ENCODE measurements at places on chromosomes 5 and 9.

DNA sequence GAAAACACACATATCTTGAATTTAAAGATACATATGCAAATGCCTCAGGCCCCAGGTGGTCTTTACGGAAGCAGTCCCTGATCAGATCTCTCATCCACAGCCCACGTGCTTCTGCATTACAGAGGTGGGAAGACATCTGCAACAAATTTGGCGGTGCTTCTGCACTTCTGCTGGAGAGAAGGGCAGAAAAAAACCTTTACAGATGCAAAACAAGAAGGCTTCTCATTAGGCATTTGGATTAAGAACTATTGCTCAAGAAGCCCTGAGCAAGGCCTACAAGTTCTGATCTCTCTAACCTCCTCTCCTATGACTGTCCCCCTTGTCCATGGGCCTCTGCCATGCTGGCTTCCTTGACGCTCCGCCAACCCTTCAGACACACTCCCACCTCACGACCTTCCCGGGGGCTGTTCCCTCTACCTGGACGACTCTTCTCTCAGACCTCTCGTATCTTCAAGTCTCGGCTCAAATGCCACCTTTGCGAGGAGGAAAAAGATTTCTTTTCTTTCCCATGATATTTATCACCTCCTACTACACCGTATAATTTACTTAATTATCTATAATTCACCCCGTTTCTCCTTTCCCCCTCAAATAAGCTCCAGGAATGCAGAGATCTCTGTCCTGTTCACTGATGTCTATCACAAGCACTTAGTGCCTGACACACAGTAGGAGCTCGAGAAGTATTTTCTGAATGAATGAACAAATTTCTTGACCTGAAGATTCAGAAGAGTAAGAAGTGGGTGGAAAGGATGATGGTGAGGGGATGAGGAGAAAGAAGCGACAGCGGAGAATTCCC, 1.1 kb downstream of the MTMR12 start:
- DNase-seq: peak; percentile 49

GRCh38 chr5:6392561-6392960, 14.2 kb upstream of the MED10 start:
- DNase-seq: no peak

DNA sequence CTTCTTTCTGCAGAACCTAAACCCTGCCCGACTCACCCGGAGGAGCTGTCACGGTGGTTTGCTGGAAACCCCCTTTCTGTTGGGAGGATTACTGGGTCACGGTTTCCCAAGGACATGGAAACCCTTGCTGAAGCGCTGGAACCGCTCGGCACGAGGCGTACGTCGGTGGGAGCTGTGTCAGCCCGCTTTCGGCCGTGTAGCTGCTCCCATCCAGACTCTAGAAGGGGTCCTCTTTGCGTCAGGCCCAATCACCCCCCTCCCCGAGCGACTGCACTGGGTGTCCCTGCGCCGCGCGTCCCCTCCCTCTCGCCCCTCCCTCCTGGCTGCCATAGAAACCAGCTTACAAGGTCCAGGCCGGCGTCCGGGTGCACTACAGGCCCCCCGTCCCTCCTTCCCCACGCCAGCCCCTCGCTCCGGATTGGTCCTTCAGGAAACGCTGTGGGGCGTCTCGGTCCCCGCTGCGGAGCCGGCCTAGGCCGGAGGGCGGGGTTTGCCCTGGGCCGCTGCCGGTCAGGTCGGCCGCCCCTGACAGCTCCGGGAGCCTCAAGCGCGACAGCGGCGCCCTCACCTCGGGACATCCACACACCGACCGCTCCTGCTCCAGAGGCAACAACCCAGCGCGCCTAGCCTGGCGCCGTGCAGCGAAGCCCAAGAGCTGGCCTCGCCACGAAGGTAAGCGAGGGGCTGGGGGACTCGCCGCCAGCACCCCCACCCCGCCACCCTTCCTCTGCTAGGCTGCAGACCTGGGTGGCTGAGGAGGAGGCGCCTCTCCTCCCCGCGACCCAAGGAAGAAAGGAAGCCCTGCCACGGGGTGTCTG, at the start of gene NIM1K:
Gene NIM1K, plus strand, starts transcription at position 486 of the 818 bp plus-strand sequence. CDS start 53,551 bp downstream, outside the sequence.
- DNase-seq: peak; percentile 84

DNA sequence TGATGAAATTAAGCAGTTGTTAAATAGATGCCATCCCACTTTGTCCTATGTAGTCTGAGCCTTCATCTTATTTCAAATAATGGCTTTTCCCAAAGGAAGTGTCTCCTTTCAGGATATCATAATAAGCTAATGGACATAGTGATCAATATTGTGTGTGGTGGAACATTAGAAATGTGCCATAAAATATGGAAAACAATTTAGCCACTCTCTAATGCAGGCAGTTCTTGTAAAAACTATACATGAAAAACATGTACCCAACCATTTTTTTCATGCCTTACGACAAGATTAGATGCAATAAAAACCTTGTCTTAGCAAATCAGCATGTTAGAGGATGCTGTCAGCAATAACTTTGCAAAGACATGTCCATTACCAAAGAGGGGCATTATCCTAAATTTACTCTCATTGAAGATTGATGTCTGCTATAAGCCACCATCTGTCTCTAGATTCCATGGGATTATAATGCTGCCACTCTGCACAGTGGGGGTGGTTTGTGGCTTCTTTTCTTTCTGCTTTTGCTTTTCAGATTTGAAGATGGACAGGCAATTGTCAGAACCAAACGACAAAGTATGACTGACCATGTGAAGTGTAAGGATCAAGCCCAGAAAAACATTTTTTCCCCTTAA, 724.0 kb upstream of the ZNF608 start:
- no peak for DNase-seq

DNA sequence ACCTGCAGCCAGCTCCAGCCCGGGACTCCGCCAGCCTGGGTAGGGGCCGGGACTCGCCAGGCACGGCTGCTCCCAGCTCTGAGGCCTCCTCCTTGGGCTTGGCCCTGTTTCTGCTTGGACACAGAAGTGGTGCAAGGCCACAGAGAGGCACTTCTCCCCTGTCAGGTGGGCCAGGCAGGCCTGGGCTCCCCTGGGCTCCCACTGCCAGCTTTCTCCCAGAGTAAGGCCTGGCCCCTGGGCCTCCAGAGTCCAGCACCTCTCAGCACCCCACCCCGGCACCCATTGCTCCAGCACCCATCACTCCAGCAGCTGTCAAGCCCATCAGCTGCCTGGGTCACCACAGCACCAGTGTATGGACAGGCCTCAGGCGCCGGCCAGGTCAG, 71.1 kb upstream of the LRRTM2 start:
- no peak for DNase-seq

DNA sequence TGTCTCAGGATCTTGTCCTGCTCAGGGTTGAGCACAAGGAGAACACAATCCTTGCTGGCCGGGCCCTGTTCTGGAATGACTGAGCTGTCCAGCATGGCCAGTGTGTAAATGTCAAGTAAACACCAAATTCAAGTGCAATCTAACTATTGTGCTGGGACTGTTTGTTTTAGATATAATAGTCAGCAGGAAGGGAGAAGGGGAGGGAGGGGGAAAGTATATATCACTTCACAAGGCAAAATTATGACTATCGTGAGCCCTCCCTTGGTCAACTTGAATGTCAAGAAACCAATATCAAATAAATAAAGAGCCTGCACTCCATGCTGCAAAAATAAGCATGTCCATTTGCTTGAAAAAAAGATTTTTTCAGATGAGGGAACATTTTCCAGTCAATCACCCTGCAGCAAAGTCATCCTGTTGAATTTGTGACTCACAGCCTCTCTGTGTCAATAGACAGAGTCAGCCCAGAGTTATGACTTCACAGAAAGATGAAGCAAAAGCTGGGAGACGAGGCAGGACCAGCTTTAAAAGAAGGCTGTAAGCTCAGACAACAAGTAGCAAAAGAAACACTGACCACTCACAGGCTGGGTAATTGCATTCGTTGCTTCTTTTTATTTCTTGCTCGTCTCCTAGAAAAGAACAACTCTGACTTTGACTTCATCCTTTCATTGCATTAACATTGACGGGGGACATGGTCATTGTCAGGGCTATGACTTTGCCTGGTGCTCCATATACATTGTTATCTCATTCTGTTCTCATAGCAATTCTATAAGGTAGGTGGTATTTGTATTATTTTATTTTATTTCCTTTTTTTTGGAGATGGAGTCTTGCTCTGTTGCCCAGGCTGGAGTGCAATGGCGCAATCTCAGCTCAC, 15.3 kb upstream of the KLF4 start:
- DNase-seq: no peak

DNA sequence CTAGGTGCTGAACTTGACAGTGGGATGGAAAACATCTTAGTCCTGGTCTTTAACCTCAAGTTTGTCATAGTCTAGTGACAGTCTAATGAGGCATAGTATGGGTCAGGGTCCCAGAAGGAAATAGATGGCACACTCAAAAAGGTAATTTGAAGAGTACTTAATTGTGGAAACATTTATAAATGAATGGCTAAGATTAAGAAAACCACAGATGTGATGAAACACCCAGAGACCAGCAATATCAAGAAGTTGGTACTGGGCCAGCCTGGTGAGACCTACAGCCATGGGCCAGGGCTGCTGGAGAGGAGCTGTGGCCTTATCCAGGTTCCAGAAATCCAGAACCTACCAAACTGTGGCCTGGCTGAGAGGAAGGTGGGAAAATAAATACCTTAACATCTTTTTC, 93.5 kb upstream of the ATG10 start:
- DNase-seq: no peak

GRCh38 chr9:129542741-129543140, 78.2 kb downstream of the C9orf50 start:
- DNase-seq: no peak

Measured in GM13977 (cell line).